ENCODE measurements at places on chromosomes 2 and 18. TPM values are rescaled to one million over a fixed set of nuclear protein-coding genes. Genes with fewer than 3 reads are reported as not detected.

CHAC2 gene
- total RNA-seq = 5.8 TPM

DNAJB2 gene
- total RNA-seq = 37.9 TPM

ANTXR1 gene
- 166 TPM for total RNA-seq

KCNG3 gene
- total RNA-seq = 0.36 TPM

NEB gene
- 2.3 TPM for total RNA-seq

NHEJ1 gene
- 29.6 TPM for total RNA-seq

METTL4 gene
- total RNA-seq = 9.3 TPM

NR4A2 gene
- 3.6 TPM for total RNA-seq

CAPN14 gene
- 0.33 TPM for total RNA-seq

LBH gene
- total RNA-seq = 18.4 TPM

DTNB gene
- total RNA-seq = 11.0 TPM

MROH2A gene
- total RNA-seq = not detected

SULT6B1 gene
- total RNA-seq = not detected

REL gene
- 16.2 TPM for total RNA-seq

PLB1 gene
- 0.31 TPM for total RNA-seq

PRSS56 gene
- under 0.01 TPM for total RNA-seq

IL36A gene
- total RNA-seq = not detected

GREB1 gene
- 53.3 TPM for total RNA-seq

HNMT gene
- total RNA-seq = 62.3 TPM

UNC50 gene
- 45.3 TPM for total RNA-seq

GKN2 gene
- not detected for total RNA-seq

NTSR2 gene
- total RNA-seq = not detected

PLEKHH2 gene
- 6.3 TPM for total RNA-seq

AGPS gene
- total RNA-seq = 69.9 TPM

NCK2 gene
- 54.5 TPM for total RNA-seq

ABCB11 gene
- not detected for total RNA-seq

IL36B gene
- total RNA-seq = not detected

TDRD15 gene
- total RNA-seq = not detected

RFTN2 gene
- 2.0 TPM for total RNA-seq

ALPG gene
- total RNA-seq = not detected

CFC1 gene
- total RNA-seq = not detected

DYNC2LI1 gene
- 17.6 TPM for total RNA-seq

DHRS9 gene
- total RNA-seq = not detected
